Nephron progenitor cell (in vitro differentiated cells): ENCODE measurements at places on chromosomes 16 and 17.

DNA sequence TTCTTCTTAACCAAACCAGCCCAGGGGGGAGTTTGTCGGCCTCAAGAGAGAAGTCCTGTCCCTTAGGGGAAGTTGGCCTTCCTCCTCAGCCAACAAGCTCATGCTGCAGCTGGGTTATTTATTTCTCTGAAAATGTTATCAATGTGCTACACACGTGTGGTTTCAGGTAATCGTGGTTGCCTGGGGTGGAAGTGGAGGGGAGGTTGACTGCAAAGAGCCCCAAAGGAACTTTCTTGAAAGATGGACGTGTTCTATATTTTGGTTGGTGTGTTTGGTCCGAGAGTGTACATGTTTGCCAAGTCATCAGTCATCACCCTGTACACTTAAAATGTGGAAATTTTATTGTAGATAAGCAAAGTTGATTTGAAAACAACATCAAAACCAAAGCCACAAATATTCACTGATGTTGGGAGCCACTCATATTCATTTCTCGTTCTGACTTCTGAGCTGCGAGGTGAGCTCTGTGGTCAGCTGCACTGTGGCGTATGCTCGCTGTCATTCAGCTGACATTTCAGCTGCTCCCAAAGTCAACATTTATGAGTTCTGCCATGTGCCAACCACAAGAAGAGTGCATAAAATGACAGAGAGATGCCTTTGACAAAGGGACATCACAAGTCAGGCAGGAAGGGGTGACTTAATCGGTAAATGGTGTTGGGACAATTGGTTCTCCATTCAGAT, 26.5 kb upstream of the ADGRG1 start:
- peaks cover 25% of the 10 kb centered on the region for H3K4me1 ChIP-seq
- no peak overlapping the region for H3K27ac ChIP-seq
- DNase-seq, result no peak
- H3K36me3 ChIP-seq, result no peaks in the 10 kb centered on the region

- peak; percentile 98 for DNase-seq
- H3K27me3 ChIP-seq, result peaks cover 90% of the 10 kb centered on the region
- no peaks in the 10 kb centered on the region for H3K36me3 ChIP-seq
Observed at GRCh38 chr17:44968225-44969143, at the start of gene C1QL1. TSS of gene C1QL1 (minus strand) at chr17:44968303. CDS start at chr17:44968048, 255 bp downstream.

DNA sequence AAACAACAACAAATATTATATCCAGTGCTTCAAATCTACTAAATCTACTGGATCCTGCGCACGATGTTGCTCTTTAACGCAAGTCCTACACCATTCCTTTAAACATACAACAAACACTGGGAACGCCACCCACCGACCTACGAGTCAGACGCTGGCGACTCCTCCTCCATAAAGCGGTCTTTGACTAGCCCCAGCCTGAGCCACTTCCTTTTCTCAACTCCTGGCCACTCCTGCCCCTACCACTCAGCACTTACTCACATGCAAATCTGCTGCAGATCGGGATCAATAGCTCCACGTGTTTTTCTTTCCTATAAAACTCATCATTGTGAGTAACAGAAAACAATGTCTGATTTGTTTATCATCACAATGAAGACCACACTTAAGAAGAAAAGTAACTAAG, 32.8 kb upstream of the MNT start:
- no peaks in the 10 kb centered on the region for H3K27me3 ChIP-seq
- DNase-seq, result no peak
- H3K27ac ChIP-seq, result peak overlapping the region; percentile 34
- peaks cover 31% of the 10 kb centered on the region for H3K4me1 ChIP-seq

- H3K36me3 ChIP-seq, result no peaks in the 10 kb centered on the region
- H3K27me3 ChIP-seq, result peaks cover 4% of the 10 kb centered on the region
- no peak overlapping the region for H3K4me3 ChIP-seq
Observed at GRCh38 chr17:81044764-81045589, 10.0 kb downstream of the BAIAP2 start.

DNA sequence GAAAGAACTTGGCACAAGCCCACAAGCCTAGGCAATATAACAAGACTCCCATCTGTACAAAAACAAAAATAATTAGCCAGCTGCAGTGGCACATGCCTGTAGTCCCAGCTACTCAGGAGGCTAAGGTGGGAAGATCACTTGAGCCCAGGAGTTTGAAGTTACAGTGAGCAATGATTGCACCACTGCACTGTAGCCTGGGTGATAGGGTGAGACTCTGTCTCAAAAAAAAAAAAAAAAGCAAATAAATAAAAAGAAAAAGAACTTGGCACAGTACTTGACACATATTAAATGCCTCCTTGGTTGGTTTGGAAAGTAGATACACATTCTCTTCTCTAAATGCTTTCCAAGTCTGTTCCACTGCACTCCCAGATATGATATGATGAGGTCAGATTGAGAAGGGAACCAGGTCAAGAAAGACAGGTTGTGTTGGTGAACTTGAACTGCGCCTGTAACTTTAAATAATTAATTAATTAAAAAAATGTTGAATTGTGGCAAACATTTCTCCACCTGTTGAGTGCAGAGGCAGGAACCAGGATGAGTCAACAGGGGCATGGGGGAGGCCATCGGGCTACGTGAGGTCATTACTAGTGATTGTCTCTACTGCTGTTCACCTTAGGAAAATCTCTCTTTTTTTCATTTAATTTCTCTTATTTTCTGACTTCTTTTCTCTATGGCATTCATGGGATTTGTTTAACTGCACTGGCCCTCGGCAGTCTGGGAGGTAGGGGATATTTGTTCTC, 25.9 kb upstream of the EFCAB13 start:
- no peaks in the 10 kb centered on the region for H3K36me3 ChIP-seq
- H3K27me3 ChIP-seq, result peaks cover 8% of the 10 kb centered on the region
- H3K4me3 ChIP-seq, result no peak overlapping the region
- H3K4me1 ChIP-seq, result peaks cover 10% of the 10 kb centered on the region

- peaks cover 20% of the 10 kb centered on the region for H3K4me1 ChIP-seq
- H3K4me3 ChIP-seq, result no peak overlapping the region
- no peaks in the 10 kb centered on the region for H3K36me3 ChIP-seq
- no peak for DNase-seq
Observed at GRCh38 chr17:65487161-65487560, 74.3 kb downstream of the AXIN2 start.

GRCh38 chr17:70123193-70123592, 46.1 kb upstream of the KCNJ2 start:
- peaks cover 8% of the 10 kb centered on the region for H3K4me1 ChIP-seq
- H3K4me3 ChIP-seq, result no peak overlapping the region
- H3K27ac ChIP-seq, result no peak overlapping the region

- no peak for DNase-seq
- no peaks in the 10 kb centered on the region for H3K4me1 ChIP-seq
- no peak overlapping the region for H3K27ac ChIP-seq
- H3K36me3 ChIP-seq, result peaks cover 16% of the 10 kb centered on the region
Observed at GRCh38 chr16:49485663-49486062, 112.1 kb downstream of the C16orf78 start.

DNA sequence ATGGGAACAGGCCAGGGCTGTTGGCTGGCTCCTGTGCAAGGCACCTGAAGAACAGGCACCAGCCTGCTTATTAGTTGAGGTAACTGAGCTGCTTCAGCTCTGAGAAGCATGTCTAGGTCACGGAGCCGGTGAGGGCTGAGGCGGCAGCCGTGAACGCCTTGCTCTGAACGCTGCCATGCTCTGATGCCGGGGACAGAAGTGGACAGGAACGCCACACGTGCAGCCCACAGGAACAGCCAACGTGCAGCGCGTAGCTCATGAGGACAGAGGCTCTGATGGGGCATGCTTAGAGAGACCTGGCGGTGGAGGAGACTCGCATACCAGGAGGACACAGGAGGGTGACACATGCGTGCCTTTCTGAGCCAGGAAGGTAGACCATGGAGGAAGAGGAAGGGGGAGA, 25.6 kb downstream of the USP22 start:
- H3K36me3 ChIP-seq, result peaks cover 91% of the 10 kb centered on the region
- peak overlapping the region; percentile 51 for H3K27ac ChIP-seq
- peaks cover 4% of the 10 kb centered on the region for H3K4me1 ChIP-seq

- H3K27me3 ChIP-seq, result peaks cover 13% of the 10 kb centered on the region
- no peaks in the 10 kb centered on the region for H3K4me1 ChIP-seq
- H3K27ac ChIP-seq, result no peak overlapping the region
- no peak for DNase-seq
- H3K4me3 ChIP-seq, result no peak overlapping the region
Observed at GRCh38 chr17:12765548-12765947, 23.8 kb upstream of the ARHGAP44 start.

- no peaks in the 10 kb centered on the region for H3K36me3 ChIP-seq
- H3K4me3 ChIP-seq, result no peak overlapping the region
- peaks cover 4% of the 10 kb centered on the region for H3K4me1 ChIP-seq
Observed at GRCh38 chr16:64409783-64410210, 712.1 kb downstream of the CDH11 start.

- H3K27me3 ChIP-seq, result peaks cover 3% of the 10 kb centered on the region
- H3K27ac ChIP-seq, result no peak overlapping the region
- no peak for DNase-seq
- H3K4me1 ChIP-seq, result peaks cover 17% of the 10 kb centered on the region
- H3K4me3 ChIP-seq, result no peak overlapping the region
- peaks cover 8% of the 10 kb centered on the region for H3K36me3 ChIP-seq
Observed at GRCh38 chr17:43217614-43218087, 6.0 kb downstream of the TMEM106A start.

- H3K27me3 ChIP-seq, result no peaks in the 10 kb centered on the region
- H3K4me1 ChIP-seq, result peaks cover 27% of the 10 kb centered on the region
- peak overlapping the region; percentile 71 for H3K27ac ChIP-seq
- peaks cover 40% of the 10 kb centered on the region for H3K36me3 ChIP-seq
- DNase-seq, result peak; percentile 55
Observed at GRCh38 chr17:1365445-1366039, 34.5 kb downstream of the YWHAE start.

- H3K27me3 ChIP-seq, result no peaks in the 10 kb centered on the region
- H3K4me1 ChIP-seq, result peaks cover 8% of the 10 kb centered on the region
Observed at GRCh38 chr17:83041305-83041704, 38.1 kb upstream of the METRNL start.

DNA sequence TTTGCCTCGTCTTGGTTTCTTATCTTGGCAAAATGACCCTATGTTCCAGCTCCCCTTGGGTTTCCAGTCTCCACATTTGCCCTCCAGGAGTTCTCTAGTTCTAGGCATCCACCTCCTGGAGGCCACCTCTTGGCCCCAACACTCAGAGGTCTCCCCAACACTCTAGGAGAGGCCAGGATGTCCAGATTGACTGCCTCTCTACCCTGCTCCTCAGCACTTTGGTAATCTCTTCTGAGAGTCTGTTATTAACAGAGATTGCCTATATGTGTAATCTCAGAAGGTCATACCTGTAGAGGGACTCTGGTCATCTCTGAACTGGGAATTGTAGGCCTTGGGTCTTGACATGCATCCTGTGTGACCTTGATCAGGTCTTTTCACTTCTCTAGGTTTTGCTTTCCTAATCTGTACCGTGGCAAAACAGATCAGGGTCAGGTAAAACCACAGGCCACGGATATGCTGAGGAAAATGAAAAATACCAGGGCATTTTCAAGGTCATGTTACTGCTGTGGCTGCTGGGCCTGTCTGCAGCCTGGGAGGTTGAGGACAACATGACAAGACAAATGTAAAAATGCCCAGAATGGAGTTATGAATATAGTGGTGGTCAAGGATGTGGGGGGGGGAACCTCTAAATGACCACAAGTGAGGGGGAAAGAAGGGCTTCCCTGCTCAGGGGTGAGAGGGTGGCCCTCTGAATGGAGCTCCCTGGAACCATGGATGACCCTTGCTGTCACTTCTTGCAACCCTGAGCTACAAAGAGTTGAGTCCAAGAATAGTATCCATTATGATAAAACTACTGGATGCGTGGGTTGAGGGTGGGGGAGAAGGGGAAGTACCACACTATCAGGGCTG, 5.0 kb upstream of the CCL4L2 start:
- no peaks in the 10 kb centered on the region for H3K36me3 ChIP-seq
- no peak overlapping the region for H3K4me3 ChIP-seq
- H3K27ac ChIP-seq, result no peak overlapping the region
- H3K4me1 ChIP-seq, result peaks cover 28% of the 10 kb centered on the region
- DNase-seq, result no peak

DNA sequence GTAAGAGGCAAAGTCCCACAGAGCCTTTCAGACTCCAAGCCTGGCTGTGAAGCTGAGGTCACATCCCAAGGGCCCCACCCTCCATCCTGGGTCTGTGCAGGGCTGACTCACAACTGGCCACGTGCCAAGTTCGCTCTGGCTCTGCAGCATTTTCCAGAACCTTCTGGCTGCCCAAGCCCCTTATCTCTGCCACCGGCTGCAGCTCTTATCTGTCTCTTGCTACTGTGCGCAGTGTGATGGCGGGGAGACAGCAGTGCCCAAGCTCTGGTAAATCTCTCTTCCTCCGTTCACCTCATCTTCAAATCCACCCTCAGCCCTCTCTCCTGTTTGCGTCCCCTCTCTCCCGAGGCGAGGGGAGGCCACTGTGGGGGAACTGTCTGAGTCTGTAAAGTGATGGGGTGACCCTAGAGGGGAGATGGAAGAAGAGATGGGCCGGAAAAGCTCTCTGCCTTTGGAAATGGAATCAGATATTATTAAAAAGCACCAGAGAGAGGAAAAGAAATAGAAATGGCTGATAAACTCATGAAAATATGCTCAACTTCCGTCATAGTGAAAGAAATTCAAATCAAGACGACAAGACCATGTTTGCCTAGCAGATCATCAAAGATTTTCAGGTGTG, 162.7 kb upstream of the CDC42EP4 start:
- peaks cover 19% of the 10 kb centered on the region for H3K36me3 ChIP-seq
- no peak overlapping the region for H3K27ac ChIP-seq
- DNase-seq, result no peak

DNA sequence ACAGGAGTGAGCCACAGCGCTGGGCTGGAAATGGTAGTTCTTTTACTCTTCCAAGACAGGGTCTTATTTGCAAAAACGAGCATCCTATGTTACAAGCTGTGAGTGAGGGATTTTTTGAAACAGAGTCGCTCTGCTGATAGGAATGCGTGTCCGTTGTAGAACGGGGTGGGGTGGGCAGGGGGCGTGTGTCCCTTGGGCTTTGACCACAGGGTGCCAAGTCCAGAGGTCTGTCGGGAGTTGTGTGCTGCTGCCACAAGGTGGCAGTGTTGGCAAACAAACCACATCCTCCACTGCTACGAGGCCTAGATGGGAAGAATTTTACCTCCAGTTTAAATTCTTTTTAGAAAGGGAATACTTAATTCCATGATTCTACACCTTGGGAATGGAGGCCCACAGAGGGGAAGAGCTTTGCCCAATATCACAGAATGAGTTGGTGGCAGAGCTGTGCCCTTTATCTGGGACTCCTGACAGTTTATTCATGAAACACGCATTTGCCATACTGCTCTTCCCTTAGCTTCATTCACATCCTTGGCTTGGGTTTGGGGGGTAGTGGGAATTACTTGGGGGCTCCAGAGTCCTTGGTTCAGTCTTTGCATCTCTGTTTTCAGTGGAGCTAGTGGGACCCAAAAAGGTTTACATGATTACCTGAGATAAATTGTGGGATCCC, 30.6 kb upstream of the ETV4 start:
- peaks cover 85% of the 10 kb centered on the region for H3K4me1 ChIP-seq
- peak overlapping the region; percentile 33 for H3K4me3 ChIP-seq
- H3K27ac ChIP-seq, result no peak overlapping the region
- no peaks in the 10 kb centered on the region for H3K36me3 ChIP-seq
- peaks cover 20% of the 10 kb centered on the region for H3K27me3 ChIP-seq
